Hematopoietic multipotent progenitor cell treated with erythropoietin and hydrocortisone succinate and interleukin-3 and kit ligand, for 8 days (in vitro differentiated cells): ENCODE measurements at places on chromosomes 16 and 17.

DNA sequence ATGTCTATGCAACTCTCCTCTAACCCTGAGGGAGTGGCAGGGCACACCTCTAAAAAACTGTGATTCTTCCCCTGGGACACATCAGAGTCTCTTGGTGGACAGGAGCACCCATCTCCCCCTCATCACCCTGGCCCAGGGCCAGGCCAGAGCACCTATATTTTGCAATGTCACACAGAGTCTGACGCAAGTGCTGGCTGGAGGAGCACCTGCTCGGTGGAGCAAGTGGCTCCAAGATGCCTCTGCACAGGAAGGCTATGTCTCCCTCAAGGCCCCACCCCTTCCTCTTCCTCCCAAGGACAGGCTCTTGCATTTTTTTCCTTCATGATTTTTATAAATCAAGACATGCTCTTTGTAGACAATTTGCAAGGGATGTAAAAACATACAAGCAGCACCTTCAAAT lies 13.3 kb downstream of the SNN start:
- DNase-seq: no peak

- DNase-seq: peak; percentile 85
Measured at GRCh38 chr17:35747540-35748017, 5.5 kb downstream of the GAS2L2 start.

- no peak for DNase-seq
Measured at GRCh38 chr16:86513471-86514277, 3.3 kb downstream of the FOXF1 start.

- peak; percentile 66 for DNase-seq
Measured at GRCh38 chr17:28725166-28725659, 820 bp downstream of the TLCD1 start.

- peak; percentile 67 for DNase-seq
Measured at GRCh38 chr17:30021708-30022317, 80.4 kb downstream of the EFCAB5 start.

- no peak for DNase-seq
Measured at GRCh38 chr16:56690420-56691122, 8.3 kb downstream of the MT1X start.

DNA sequence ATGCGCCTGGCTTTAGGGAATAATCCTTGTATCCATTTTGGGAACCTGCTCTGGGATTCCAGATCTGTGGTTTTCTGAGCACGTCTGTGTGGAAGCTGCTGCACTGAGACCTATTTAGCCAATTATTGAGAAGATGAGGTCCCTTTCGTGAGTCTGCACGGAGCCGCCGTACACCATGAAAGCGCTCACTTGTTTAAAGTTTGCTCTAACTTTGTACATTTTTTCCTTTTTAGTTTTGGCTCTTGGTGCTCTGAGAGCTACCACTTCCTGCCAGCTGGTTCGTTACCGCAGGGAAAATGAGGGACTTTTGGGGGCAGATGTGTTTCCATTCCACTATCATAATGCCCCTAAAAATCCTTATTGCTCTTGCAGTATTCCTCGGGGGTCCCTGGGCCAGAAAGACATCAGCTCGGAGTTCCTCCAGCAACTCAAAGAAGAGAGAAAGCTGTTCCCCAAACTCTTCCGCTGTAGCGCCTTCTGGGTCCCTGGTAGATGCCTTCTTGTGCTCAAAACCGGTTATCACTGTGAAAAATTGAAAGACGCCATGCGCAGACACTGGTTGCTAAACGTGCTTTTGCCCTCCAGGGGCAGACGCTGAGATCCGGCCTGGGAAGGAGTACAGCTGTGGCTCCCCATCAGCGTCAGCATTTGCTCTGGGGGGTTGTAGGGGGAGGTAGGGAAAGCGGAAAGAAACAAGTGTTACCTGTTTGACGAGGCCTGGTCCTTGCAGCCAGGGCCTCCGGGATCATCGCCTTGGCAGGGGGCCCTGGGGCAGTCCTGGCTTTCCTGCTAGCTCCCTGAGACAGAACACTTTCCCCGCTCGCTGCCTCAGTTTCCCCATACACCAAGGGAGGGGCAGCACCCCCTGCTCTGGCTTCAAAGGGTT lies 238.1 kb downstream of the MRTFB start:
- DNase-seq: no peak

GRCh38 chr16:17371299-17371698 lies 99.5 kb downstream of the XYLT1 start:
- DNase-seq: no peak

GRCh38 chr16:19690196-19690595 lies 27.8 kb downstream of the KNOP1 start:
- no peak for DNase-seq

- no peak for DNase-seq
Measured at GRCh38 chr17:81335773-81336157, 40.7 kb upstream of the SLC38A10 start.

GRCh38 chr16:80948886-80949493 lies 57.7 kb downstream of the CMC2 start:
- peak; percentile 66 for DNase-seq
